Tibial artery (tissue), 4 donors: ENCODE measurements at places on chromosomes 2 and 18.

DNA sequence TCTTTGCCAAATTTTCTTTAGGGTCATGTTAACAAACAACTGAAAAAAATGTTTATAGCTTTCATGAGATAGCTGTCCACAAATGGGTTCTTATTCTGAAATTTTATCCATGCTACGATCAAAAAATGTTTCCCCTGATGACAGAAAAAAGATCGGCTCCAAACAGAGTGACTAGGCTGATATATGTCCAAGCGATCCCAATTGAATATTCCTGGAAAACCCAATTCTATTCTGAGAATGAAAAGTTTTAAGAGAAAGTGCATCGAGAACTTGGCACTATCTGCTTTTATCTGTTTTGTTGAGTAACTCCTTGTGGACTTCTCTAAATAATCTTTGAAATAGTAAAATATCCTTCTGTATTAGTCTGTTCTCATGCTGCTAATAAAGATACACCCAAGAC, 19.1 kb downstream of the KCNE4 start:
- DNase-seq: no peak

DNA sequence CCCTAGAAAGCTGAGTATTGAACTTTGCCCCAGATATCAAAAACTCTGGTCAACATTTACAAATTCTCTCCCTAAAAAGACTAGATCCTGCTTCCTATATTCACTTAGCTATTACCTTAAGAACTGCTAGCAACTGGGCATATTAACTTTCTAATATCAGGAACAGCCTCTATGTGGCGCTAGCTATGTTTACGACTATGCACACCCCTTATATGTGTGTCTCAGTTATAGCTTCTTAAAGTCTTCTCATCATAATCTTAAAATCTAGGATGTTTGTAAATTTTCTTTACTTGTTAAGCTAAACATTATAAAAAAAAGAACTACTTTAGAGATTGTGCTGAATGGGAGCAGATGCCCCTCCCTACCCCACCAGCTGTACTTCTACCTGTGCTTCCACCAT, 1.7 kb upstream of the STAMBP start:
- DNase-seq: no peak

DNA sequence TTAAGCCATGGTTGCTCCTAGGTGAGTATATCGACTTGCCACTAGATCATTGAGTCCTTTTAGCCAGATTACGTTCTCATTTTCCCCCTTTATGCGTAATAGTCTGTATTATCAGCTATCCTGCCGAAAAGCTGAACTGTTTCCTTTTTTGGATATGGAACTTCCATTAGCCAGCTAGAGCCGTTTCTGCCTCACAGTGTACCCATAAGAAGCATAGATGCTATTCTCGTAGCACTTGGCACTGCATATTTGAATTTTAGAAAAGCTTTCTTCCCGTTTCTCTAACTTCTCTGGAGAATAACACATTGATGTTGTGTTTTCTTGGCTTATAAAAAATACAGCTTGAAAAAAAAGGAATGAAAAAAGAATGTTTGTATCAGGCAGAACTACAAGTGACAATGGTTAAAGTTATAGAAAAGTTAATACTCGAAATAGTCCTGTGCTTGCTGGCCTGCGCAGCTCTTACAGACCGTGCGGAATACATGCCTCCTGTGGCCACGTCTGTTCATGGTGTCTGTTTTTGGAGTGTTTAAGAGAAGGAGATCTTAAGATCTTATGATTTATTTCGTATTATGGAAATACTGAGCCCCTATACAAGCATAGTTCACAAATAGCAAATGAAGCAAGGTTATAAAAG, 710 bp downstream of the DUSP19 start:
- no peak for DNase-seq

DNA sequence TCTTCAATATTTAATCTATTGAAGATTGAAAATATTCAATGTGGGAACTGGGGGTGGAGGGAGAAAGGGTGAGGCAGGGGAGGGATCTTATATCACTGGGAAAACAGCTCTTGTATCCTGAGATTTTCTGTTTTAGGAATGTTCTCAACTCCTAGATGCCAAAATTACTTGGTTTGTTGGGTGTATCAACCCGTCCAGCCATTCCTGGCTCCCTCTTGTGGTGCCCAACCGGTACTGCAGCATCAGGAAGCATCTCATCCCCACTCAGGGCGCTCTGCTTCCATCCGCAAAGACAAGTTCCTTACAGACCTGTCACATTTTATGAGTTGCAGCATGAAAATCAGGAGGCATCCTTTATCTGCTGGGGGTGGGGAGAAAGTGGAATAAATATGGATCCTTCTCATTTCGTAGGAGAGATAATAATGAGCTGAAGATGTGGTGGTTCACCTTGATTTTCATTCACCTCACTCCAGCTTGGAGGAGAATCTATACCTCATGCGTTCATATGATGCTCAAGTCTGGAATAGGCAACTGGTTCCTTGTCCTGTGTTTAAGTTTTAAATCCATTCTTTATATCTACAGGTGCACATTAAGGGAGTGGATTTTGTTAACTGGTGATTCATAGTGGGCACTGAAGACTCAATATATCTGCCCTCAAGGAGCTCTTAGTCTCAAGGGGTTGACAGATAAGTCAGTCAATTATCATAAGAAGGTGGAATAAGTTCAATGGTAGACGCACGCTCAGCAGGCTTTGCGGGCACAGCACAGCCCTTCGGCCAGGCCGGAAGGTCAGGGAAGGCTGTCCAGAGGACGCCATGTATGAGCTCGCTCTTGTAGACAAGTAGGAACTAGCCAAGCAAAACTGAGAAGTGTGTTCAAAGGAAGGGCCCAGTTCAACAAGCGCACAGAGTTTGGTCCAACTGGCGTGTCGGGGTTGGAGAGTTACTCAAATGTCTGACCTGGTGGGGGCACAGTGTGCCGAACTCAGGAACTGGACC, 127.3 kb downstream of the RNF144A start:
- DNase-seq: peak; percentile 59

DNA sequence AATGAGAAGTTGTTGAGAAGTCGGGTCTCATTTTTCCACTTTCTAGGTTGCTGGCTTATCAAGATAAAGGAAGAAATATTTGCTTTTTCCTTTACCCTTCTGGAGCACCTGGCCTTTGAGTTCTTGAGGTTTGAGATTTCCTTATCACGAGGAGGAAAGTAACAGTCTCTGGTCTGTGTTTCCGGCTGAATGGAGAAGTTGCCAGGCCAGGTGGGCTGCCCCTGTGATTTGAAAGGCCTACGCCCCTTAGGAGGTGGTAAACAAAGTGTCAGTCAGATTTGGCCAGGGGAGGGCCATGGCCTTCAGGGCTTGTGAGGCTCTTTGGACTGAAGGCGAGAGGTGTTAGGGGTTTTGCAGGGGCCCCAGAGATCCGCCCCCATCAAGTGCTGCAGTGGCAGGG, 156.7 kb upstream of the HAAO start:
- no peak for DNase-seq

DNA sequence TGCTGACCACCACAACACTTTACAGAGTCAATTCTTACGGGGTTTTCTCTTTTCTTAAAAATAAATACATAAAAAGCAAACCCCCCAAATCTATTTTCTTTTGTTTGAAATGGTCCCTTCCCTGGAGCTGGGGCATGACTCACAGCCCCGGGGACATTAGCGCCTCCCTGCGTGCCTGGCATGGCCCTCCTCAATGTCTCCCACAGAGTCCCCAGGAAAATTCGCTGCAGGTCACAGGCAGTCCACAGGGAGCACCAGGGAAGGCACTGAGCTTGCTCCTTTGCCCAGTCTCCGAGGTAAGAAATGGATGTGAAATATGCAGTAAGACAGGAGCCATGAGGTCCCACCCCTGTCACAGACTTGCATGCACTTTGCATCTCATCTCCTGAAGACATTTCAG, 142.5 kb downstream of the LAMA1 start:
- DNase-seq: no peak

GRCh38 chr2:8380566-8380965, 301.3 kb upstream of the ID2 start:
- no peak for DNase-seq

DNA sequence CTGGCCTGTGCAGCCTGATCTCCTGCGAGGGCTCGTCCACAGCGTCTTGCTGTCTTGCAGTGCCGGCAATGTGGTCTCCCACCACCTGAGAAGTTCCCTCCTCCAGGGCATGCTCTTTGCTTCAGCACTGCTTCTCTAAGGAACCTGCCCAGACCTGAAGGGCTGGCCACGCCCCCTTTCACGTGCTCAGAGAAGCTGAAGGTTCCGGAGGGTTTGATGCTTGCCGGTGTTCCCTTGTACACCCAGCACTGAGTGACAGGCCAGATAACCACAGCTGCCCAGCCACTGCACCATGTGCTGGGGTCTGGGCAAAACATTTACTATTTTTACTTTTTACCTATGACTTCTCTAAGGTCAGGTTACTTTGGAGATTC, 1.7 kb upstream of the POLR2D start:
- DNase-seq: peak; percentile 62

- DNase-seq: no peak
Observed at GRCh38 chr2:218773881-218774280, 8.1 kb upstream of the CYP27A1 start.

DNA sequence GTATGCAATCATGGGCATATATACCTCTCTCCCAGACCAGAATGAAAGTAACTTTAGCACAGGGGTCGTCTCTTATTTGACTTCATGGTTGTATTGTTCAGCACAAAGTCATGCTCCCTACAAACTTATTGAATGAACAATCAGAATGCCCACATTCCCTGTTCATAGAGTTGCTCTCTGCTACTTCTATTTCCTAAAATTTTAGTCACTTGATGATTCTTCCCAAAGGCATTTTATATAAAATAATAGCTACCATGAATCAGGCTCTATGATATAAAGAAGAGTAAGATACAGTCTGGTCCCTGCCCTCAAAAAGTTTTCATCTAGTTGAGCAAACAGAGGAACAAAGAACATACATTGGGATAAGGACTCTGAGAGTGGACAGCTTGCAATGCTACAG, 162.2 kb downstream of the SLC39A10 start:
- no peak for DNase-seq

DNA sequence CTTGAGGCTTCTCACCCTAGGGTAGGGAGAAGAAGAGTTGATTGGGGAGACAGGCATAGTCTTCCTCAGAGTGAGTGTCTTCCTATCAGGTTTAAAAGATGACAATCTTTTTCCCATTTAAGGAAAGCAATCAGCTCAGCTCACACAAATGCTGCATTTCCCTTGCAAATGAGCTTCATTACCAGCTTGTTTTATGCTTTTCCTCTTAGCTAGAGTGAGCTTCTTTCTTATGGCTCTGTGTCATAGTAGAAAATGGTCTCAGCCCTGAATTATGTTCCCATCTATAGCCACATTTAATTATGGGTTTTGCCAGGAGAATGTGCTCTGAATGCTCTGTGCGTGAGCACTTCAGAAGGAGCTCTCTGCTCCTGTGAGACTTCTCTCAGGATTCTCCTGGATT, 112.8 kb upstream of the NCK2 start:
- DNase-seq: no peak

DNA sequence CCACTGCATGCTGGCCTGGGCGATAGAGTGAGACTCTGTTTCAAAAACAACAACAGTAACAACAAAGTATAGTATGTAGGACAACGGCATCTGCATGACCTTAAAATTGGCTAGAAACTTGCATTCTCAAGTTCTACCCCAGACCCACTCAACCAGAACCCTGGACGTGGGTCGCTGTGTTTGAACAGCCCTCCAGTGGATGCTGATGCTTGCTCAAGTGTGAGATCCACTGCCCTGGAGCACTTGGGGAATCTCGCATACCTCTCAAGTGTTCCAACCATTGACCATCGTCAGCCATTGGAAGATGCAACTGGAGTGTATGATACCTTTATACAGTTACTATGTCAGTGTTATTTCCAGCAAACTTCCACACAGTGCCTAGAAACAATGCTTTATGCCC, 435.9 kb downstream of the DCDC2C start:
- no peak for DNase-seq

- DNase-seq: no peak
Observed at GRCh38 chr18:76530846-76531245, 35.8 kb upstream of the ZNF516 start.

GRCh38 chr2:218880102-218880858, at the start of gene WNT10A:
Gene WNT10A, plus strand, starts transcription at chr2:218880852. Its CDS starts 144 bp downstream, at chr2:218880996.
- DNase-seq: no peak

GRCh38 chr2:38718601-38719000, 32.6 kb downstream of the SRSF7 start:
- no peak for DNase-seq

DNA sequence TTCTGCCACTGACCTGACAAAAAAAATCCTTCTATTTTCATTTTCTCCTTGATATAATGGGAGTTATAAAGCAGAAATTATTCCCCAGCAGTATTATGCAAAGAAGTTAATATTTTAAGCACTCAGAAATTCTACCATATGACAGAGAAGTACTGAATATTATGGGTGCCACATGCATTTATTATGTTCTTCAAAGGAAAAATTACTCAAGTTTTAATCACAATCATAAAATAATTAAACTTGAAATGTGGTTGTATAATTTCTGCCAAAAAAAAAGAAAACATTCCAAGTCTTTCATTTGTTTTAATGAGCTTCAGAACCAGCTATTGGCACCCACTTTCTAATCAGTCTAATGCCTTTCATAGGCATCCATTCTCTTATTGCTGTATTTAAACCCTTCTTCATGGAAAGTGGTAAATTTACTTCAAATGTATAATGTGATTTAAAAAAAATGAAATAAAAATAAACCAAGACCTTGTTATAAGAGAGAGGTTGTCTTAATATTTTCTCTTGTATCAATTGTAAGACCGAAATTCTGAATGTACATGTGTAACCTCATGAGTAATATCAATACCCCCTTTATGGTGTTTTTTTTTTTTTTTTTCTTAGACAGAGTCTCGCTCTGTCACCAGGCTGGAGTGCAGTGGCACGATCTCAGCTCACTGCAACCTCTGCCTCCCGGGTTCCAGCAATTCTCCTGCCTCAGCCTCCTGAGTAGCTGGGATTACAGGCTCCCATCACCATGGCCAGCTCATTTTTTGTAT, 302.3 kb downstream of the IRS1 start:
- DNase-seq: no peak

DNA sequence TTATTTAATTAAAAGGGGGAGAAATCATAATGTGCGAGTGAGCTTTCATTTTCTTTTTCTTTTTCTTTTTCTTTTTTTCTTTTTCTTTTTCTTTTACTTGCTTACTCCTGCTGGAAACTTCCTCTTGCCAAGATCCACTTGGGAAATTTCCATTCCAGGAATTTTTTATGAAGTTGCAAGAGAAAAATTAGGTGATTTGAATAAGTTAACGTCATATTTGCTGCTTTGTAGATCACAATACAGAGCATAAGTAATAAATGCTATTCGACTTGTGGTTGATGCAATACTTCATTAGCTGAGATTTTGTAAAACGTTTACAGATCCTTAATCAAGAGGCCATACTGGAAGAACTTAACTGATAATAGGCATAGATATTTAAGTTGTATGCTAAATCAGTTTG, 354.7 kb upstream of the SMIM21 start:
- no peak for DNase-seq

- no peak for DNase-seq
Observed at GRCh38 chr2:62221141-62221540, 25.2 kb downstream of the B3GNT2 start.

DNA sequence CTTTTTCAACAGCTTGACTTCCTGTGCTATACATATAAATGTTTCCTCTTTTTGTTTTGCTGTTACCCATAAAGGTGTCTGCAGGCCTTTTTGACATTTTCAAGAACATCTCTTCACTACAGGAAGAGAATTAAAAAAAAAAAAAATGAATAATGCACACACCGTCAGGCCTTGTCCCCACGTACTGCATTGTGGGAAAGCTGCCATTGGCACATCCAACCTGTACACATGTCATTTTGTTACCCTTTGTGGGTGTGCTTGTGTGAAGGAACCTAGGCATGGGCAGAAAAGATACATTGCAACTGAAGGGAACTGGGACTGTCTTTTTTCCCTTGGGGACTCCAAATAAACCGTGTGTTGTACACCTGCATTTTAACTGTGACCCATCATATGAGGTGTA, 16.8 kb upstream of the TMEM37 start:
- DNase-seq: peak; percentile 5

- no peak for DNase-seq
Observed at GRCh38 chr2:79697200-79697599, 184.3 kb downstream of the CTNNA2 start.
